HFFc6 (cell line): ENCODE measurements at places on chromosomes 3 and 15.
A peak's percentile ranks its signal among the peaks of the same experiment; 100 is the strongest.

GRCh38 chr15:42728972-42729371, 8.0 kb downstream of the CDAN1 start:
- no peak for DNase-seq

DNA sequence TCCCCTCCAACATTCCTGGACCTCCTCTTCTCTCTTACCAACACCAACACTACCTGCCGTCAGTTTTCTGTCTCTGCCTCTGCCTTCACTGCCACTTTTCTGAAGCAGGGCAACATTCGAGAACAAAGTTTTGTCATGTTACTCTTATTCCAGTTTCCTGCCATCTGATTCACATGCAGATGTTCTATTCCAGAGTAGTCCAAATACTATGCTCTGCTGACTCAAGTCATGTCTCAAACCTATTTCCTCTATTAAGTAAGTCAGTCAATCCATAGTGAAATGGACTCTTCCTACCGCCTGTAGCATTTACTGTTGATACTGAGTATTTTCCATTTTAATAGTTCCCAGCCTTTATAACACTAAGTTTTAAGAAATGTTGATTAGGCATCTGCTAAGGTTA, 43.4 kb downstream of the ESYT3 start:
- no peak for DNase-seq

DNA sequence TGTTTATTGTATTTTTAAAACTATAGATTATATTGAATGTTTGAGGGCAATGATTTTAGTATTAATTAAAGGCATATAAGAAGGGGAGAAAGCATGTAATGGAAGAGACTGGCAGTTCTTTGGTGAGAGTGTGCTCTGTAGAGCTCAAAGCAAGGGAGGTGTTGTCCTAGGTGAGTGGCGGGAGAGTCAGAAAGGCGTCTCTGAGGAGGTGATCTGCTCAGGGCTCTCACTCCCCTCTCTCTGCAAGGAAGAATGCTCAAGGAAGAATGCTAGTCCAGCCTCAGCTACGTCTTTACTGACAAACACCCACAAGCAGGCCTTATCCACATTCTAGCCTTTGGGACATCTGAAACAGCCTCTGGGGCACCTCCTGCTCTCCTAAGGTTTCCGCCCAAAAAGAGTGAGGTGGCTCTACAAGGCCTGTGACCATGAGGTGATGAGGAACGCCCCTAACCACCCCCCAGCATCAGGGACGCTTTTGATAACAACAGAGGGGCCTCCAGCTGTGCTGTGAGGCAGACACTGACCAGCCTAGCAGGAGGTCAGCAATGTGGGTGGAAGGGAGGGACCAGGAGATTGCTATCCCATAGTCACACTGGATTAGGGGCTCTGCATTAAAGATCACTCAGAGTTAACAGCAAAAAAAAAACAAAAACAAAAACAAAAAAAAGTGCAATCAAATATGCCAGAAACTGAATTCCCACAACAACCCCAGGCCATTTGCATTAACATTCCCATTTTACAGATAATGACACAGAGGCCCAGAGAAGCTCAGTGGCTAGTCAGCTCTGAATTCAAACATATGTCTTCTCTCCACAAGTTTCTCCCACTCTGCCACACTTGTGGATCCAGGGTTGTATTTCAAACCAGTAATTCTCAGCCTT, 202.2 kb upstream of the CTNNB1 start:
- DNase-seq, result no peak

- DNase-seq, result no peak
Observed at GRCh38 chr3:188571531-188572095, 417.7 kb downstream of the LPP start.

- DNase-seq, result no peak
Observed at GRCh38 chr15:74328331-74329056, 39.0 kb downstream of the CYP11A1 start.

- no peak for DNase-seq
Observed at GRCh38 chr3:133466531-133467386, 66.9 kb downstream of the BFSP2 start.

- no peak for DNase-seq
Observed at GRCh38 chr3:195063581-195064193, 207.3 kb downstream of the XXYLT1 start.

- no peak for DNase-seq
Observed at GRCh38 chr3:142601713-142602112, 5.5 kb downstream of the PLS1 start.

GRCh38 chr15:101120987-101121386, 130.9 kb downstream of the CHSY1 start:
- no peak for DNase-seq

DNA sequence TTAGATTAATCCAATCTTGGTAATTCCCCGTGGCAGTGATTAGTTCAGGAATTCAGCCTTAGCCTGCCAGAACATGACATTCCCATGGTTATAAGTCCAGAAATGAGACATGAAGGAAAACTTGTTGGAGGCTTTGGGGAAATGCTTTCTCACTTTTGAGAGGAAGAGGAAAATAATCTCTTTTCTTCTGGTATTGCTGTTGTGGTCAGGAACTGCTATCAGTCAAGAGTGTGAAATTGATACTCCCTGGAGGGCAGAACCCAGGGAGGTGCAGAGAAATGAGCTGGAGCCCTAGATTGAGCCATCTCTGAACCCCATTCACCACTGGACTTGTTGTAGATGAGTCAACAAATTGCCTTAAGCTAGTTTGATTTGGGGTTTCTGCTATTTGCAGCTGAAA, 38.6 kb upstream of the APH1B start:
- peak; percentile 77 for DNase-seq

- no peak for DNase-seq
Observed at GRCh38 chr15:69722924-69723323, 270.3 kb downstream of the RPLP1 start.

- DNase-seq, result no peak
Observed at GRCh38 chr3:99843590-99844258, 26.1 kb downstream of the CMSS1 start.

GRCh38 chr3:60588806-60589205, 662.4 kb downstream of the FHIT start:
- DNase-seq, result peak; percentile 77

- no peak for DNase-seq
Observed at GRCh38 chr3:96430079-96430478, 384.3 kb upstream of the EPHA6 start.

- DNase-seq, result no peak
Observed at GRCh38 chr3:99624496-99625236, 13.7 kb upstream of the COL8A1 start.

- DNase-seq, result no peak
Observed at GRCh38 chr15:67382723-67383122, 128.1 kb downstream of the IQCH start.

DNA sequence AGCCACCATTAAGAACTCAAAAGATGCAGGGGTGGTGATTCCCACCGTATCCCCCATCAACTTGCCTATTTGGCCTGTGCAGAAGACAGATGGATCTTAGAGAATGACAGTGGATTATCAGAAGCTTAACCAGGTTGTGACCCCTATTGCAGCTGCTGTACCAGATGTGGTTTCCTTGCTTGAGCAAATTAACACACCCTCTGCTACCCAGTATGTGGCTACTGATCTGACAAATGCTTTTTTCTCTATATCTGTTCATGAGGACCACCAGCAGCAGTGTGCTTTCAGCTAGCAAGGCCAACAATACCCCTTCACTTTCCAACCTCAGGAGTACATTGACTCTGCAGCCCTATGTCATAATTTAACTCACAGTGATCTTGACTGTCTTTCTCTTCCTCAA, 8.6 kb upstream of the MCF2L2 start:
- no peak for DNase-seq

- DNase-seq, result no peak
Observed at GRCh38 chr3:122416966-122417365, 1.1 kb upstream of the WDR5B start.

DNA sequence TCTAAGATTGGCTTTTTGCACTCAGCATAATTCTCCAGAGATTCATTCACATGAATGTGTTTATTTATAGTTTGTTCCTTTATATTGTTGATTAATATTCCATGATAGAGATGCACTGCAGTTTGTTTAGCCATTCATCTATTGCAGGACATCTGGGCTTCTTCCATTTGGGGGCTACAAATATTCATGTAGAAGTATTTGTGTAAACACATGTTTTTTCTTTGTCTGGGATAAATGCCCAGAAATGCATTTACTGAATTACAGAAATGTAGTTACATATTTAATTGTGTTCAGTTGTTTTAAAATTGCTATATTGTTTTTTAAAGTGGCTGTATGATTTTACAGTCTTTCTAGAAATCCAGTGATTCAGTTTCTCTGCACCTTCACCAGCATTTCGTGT, 635.0 kb downstream of the ZIC1 start:
- no peak for DNase-seq

DNA sequence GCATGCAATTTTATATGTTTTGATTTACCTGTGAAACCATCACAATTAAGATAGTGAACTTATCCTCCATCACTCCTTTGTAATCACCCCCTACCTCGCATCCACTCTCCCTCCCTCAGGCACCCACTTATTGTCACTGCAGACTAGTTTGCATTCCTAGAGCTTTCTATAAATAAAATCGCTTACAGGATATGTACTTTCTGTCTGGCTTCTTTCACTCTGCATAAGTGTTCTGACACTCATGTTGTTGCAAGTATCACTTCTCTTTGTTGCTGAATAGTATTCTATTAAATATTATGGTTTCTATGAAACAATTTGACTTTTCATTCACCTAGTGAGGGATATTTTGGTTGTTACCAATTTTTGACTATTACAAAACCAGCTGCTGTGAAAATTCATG, 139.3 kb downstream of the RSRC1 start:
- no peak for DNase-seq

- DNase-seq, result no peak
Observed at GRCh38 chr3:61057464-61057863, 193.8 kb downstream of the FHIT start.
